CD4-positive, alpha-beta T cell treated with Interleukin-2 at 100 ng/mL for 4 hours (primary cell): ENCODE measurements at places on chromosomes 13 and 19.

DNA sequence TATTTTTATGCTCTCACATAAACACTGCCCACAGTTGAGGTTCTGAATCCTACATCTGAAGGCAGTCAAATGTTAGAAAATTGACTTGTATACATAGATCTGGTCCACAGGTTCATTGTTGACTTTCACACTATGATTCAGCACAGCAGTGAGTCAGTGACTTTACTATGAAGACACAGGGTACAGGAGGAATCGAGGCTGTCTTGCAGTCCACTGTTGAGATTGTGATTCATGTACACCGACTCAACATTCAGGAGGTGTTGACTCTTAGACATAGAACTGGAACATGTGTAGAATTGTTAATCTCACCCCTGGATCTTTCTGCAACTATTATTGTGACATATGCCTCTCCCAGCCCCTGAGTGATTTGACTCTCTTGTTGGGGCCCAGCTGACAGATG, 74.3 kb upstream of the ZNF43 start:
- no peak for DNase-seq

GRCh38 chr13:40064154-40065097, 409.0 kb downstream of the COG6 start:
- DNase-seq: no peak

GRCh38 chr13:60627071-60627686, 230.2 kb downstream of the TDRD3 start:
- no peak for DNase-seq

GRCh38 chr19:566403-566802, 6.0 kb upstream of the BSG start:
- no peak for DNase-seq

- DNase-seq: peak; percentile 57
Measured at GRCh38 chr13:113493315-113493951, 2.9 kb upstream of the DCUN1D2 start.

GRCh38 chr13:77150651-77151050, 123.7 kb upstream of the FBXL3 start:
- DNase-seq: no peak

GRCh38 chr19:11598103-11598483, 810 bp downstream of the ZNF627 start:
- DNase-seq: no peak

DNA sequence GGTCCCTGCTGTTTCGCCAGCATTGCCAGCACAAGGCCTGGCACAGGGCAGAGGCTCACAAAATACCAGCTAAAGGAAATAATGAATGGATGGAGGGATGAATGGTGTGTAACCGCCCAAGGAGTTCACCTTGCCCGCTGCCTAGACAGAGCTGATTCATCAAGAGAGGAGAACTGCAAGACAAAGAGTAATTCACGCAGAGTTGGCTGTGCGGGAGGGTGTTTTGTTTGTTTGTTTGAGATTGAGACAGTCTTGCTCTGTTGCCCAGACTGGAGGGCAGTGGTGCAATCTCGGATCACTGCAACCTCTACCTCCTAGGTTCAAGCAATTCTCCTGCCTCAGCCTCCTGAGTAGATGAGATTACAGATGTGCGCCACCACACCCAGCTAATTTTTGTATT, 3.0 kb downstream of the OPA3 start:
- no peak for DNase-seq
